ENCODE measurements at places on chromosomes 7 and 10.

DNA sequence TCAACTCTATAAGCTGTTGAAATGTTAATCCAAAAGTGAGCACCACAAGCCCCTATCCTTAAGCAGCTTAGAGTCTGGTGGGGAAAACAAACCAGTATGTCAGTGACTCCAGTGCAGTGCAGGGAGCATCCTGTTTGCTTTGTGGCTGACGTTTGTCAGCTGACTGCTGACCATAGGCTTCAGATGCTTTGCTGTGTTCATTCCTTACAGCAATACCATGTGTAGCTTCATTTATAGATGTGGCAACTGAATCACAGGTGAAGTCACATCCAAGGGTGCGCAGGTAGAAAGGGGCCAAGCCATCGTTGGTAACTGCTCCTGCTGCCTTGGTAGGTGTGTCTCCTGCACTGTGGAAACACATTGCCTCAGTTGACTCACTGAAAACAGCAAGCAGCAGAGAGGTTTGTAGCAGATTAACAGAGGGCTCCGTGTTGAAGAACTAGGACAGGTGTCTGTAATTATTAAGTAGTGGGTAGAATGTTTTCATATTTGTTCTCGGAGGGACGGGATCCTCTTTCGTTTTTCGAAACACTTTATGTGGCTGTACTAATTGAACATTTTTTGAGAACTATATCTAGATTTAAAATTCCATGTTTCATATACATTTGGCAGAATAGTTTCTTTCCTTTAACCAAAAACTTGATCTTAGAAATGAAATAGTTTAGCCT, 2.0 kb downstream of the INSIG1 start:
- peak; percentile 72 for DNase-seq

GRCh38 chr7:92876836-92877235, 40.5 kb upstream of the CDK6 start:
- no peak for DNase-seq

DNA sequence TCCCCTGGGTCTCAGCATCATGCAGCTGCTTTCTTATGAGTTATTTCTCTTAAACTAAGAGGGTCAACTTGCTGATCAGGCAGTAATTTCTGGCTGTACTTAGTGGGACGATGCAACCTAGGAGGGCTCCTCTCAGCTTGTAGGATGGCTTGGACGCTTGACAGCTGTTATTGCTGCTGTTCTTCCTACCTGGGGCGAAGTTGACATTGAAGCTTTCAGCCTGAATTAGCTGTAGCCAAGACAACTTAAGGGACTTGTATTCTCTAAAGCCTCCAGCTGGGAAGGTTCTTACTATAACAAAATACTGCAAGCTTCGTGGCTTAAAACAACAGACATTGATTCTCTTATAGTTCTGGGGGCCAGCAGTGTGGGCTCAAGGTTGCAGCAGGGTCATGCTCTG, 224.9 kb downstream of the ACTR3B start:
- no peak for DNase-seq

DNA sequence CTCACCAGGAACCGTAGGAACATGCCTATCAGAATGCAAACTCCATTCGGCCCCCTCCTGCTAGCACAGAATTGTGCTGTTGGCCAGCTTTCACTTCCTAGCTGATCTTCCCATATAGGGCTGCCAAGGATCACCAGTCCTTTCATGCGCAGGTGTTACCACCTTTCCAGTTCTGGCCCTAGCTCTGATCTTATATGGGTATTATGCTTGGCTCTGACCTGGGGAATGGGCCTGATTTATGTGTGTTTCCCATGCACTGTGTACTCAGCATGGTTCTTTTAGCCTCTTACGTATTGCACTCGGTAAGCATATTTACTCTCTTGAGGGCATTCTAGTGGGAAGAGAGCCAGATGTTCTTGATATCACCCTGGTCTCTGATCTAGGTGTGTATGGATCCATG, 11.1 kb downstream of the SLC35G1 start:
- no peak for DNase-seq

GRCh38 chr10:24494236-24494635, 229.5 kb downstream of the ARHGAP21 start:
- DNase-seq, result no peak

DNA sequence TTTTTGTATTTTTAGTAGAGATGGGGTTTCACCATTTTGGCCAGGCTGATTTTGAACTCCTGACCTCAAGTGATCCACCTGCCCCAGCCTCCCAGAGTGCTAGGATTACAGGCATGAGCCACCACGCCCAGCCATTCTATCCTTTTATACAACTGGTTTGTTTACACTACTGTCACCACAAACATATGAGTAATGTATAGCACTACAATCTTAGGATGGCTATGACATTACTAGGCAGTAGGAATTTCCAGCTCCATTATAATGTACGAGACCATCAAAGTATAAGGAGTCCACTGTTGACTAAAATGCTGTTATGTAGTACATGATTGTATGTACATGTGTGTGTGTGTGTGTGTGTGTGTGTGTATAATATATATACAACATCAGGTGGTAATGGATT, 1126.1 kb upstream of the LRRN3 start:
- no peak for DNase-seq

All from fibroblast of villous mesenchyme (primary cell).